ENCODE measurements at places on chromosomes 12 and 14.

GRCh38 chr12:86158956-86159355 is 97.2 kb downstream of the MGAT4C start:
- no peak for DNase-seq

GRCh38 chr12:95339086-95339788 is 121.6 kb downstream of the VEZT start:
- DNase-seq: no peak

DNA sequence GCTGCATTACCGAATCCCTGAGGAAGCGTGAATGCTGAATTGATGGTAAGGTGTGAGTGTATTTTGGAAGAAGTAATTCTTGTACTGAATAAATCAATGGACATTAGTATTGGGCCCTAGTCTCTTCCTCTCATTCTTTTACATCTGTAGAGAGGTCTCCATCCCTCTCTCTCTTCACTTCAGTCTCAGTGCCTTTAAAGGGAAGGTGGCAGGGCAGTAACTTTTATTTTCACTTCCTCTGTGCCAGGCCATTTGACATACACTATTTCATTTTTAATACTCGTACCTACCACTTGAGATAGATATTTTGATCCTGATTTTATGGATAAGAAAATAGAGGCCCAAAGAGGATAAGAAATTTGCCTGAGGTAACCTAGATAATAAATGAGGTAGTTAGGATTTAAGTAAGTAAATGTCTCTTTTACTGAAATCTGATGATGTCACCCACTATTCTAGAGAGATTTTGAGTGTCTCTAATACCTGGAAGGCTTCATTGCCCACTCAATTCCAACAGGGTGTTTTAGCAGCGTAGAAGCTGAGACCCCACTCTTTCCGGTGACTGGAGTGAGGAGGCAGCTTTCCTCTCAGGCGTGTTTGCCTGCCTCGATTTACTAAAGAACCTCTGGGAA is 177.9 kb upstream of the PRICKLE1 start:
- no peak for DNase-seq

DNA sequence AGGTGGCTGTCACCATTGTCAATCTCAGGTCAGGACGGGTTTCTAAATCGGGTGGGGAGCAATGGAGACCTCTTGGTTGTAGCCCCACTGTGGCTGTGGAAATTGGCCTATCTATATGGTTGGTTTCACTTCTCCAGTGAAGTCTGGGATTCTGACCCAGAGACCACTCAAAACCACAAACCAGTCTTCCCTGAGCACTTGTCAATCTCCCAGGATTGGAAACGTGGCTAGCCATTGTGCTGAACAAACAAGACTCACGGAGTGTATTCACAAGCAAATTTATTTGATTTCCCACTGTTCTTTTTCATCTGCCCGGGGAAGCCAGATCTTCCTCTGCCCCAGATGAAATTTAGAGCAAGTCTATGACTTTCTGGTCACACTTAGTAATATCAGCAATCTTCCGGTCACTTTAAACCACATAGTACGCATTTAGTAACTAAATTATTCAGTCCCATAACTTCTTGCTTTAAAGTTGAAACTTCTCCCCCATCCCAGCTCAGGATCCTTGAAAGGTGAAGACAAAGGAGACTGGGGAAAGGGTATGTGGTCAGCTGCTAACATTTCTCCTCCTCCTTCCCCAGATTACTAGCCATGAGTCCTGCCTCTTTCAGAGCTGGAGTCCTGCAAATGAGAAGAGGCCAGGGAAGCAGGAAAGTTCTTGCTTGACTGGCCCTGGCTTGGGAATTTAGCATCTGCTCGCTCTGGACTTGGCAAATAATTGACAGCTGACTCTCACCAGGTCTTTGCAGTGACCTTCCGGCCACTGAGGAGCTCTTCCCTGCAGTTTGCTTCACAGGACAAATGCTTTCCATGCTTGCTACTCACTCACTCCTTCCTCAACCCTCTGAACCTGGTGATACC is 123.2 kb upstream of the MAX start:
- no peak for DNase-seq

DNA sequence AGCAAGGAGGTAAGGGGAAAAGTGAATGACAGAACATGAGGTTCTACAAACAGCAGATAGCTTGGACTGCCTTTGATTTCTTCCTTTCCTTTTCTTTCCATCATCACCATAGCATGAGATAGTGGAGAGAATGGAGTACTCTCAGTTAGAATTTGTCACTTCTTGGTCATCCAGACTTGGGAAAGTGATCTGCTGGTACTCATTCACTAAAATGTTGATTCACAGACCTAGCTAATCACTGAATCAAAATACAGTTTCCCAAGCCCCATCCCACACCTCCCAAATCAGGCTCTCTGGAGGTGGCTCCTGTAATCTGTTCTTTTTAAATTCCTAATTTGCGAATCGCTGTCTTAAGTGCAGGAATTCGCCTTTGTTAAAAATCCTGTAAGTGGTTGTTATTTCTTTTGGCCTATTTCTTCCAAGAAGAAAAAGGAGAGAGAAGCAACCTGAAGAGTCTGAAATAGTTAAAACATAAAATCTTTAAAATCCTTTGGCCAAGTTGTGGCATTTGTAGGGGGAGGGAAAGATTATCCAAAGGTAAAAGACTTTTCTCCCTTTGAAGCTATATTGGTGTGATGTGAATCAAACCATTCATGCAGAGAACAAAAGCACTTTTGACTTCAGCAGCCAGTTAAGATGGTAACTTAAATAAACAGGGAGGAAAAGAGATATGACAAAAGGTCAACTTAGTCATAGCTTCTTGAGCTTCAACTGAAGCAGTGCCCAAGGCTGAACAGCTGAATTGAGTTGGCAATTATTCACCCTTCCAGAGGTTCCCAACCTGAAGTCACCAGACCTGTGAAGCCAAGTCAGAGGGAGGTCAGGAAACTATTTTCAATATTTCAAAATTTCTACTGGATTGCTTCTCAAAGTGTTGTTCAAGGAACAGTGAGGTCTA is 255.1 kb upstream of the KRR1 start:
- no peak for DNase-seq

- DNase-seq: no peak
Measured at GRCh38 chr14:67050896-67051295, 138.3 kb upstream of the GARIN2 start.

- DNase-seq: no peak
Measured at GRCh38 chr12:48192861-48193260, 9.4 kb downstream of the CCDC184 start.

DNA sequence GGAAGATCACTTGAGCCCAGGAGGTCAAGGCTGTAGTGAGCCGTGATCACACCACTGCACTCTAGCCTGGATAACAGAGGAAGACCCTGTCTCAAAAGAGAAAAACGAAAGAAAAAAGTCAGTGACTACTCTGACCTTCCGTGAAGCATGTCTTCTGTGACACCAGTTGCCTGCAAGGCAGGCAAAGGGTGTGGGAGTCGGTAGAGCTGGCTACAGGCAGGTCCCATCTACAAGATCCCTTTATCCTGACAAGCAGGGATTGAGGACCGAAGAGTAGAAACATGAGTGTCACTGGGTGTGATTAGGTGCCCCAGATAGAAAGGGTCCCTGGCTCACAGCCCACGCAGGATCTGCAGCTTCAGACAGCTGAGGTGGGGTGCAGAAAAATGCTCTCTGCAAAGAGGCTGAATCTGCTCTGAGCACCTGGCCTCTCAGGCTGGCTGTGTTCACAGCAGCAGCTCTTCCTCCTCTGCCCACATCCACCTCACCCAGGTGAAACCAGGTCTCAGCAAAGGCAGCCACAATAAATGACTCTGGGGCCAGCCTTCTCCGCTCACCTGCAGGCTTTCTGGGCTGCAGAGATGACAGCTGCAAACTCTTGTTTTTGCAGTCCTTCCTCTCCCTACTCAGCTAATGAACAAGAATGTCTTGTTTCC is 28.6 kb upstream of the HSP90B1 start:
- DNase-seq: no peak

- no peak for DNase-seq
Measured at GRCh38 chr12:64652346-64652745, 42.1 kb downstream of the RASSF3 start.

DNA sequence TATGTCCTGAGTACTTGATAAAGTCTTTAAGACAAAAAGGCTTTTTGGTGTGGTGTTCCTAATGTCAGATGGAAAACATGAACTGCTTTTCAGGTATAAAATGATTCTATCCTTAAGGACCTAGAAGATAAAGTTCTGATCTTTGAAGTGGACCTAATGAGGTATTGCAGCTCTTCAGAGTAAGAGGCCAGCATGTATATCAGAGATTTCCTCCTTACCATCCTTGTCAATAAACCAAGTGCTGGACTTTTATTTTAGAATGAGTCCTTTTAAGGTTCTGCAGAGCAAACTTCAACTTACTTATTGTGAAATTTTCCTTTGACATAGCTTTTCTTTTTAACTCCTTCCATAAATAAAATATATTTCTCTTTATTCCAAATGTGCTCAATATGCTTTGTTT is 50.1 kb downstream of the UNC79 start:
- DNase-seq: no peak

DNA sequence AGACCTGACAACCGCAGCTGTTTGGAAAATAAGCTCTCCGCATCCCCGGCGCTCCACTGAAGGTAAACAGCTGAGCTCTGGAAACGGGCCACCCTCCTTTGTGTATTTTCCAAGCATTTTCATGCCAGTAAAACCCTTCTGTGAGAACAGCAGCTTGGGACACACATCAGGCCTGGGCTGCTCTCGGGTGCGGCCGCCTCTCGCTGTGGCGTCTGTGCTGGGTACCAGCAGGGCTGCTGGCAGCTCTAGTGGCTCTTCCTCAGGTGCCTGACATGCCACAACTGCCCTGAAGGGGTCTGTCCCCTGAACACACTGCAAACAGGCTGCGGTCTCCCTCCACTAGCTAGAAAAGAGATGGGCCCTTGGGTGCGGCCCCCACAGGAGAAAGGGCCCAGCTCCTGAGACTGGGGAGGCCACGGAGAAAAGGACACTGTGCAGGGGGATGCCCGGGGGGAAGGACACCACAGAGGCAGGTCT is 96.3 kb downstream of the ITPK1 start:
- no peak for DNase-seq

GRCh38 chr14:75250800-75251199 is 27.8 kb upstream of the FOS start:
- DNase-seq: no peak

DNA sequence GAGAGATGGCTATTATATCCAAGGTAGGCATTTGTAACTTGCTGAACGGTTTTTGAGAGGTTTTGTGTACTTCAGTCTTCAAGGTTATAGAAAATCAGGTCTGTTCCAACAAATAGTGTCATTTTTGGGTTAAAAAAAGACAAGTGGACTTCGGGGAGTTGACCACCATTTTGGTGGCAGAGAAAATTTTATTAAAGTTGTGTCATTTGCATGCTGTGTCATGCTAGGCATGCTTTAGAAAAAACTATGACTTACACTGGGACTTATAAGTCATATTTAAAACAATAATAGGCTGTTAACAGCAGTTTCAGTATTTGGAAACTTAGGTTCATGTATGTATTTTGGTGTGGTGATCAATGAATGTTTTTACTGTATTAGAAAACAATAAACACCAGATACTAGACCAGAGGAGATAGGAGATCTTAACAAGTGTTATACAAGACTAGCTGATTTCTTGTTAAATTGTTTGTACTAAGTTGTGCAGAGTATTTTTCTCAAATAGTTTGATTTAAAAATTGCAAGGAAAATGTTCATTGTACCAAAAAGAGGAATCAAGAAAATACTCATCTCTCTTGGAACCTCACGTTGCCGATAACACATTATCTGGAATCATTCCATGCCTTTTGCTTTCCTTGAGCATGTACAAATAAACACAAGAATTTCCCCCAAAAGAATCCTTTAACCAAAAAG is 1.4 kb downstream of the RAN start:
- no peak for DNase-seq

- no peak for DNase-seq
Measured at GRCh38 chr14:74949859-74950573, 5.4 kb downstream of the PGF start.

- DNase-seq: no peak
Measured at GRCh38 chr12:3431686-3432085, 59.3 kb upstream of the PRMT8 start.

DNA sequence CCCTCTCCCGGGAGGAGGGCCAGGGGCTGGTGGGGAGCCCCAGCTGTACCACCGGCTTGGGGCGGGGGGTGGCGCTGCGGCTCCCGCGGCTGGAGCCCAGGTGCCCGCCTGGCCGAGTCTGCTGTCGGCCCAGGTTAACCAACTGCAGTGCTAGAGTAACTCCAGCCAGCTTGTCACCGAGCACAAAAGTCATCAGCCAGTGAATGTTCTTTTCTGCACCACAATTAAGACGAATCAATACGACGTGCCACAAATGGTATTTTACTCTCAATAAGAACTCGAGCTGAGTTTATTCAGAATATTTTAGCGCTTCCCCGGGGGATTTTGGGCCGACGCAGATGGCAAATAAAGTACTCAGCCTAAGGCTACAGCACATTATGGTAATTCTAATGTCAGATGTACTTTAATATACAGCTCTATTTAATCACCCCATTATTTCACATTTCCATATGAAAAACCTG is 83.2 kb downstream of the BCL11B start:
- no peak for DNase-seq

DNA sequence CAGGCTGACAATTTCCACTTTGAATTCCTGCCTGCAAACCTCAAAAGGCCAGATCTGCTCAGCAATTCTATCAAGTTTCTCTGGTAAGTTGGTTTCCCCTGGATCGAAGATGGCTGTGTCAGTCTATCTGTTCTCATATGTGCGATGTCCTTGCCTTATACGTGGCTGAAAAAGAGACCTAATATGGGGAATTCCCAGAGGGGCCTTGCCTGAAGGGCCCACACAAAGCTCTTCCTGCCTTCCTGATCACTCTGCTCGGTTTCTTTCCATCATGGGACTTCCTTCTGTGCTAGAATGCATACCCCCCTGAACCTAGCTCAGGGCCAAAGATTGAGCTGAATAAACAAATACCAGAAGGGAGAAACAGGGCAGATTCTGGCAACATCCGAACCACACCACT is 13.2 kb downstream of the TCL1B start:
- DNase-seq: no peak

DNA sequence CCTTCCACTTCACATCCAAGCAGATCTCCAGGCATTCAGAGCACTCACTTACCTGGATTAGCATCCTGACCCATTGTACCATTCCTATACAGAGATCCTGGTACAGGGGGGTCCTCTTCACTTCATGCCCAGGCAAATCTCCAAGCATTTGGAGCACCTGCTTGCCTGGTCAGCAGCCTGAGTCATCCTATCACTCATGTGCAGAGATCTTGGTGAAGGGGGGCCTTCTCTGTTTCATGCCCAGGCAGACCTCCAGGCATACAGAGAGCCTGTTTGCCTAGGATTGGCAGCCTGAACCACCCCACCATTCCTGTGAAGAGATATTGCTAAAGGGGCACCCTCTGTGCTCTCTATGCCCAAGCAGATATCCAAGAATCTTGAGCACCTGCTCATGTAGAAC is 111.1 kb upstream of the CCDC175 start:
- no peak for DNase-seq

All from amniotic stem cell (primary cell).